ENCODE measurements at places on chromosomes 7 and 10. TPM values are rescaled to one million over a fixed set of nuclear protein-coding genes. Genes with fewer than 3 reads are reported as not detected.

GRCh38 chr10:124686707-124687376, 57.3 kb downstream of the FAM53B start:
- no peak for DNase-seq

DNA sequence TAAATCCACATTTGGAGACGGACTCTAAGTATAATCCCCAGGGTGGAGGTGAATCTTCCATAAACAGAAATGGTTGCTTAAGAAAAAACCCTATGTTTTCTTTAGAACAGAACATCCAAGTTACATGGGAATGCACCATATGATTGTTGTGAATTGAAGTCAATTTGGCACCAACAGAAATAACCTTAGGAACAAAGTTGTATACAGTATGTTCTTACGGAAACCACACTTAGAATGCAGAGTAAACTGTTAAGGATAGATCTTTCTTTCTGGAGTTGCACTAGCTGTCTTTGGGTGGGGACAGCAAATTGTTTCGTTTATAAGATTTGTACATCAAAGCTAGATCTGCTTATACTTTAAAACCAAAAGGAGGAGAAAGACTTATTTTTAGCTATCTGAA, 316.4 kb downstream of the PTEN start:
- no peak for DNase-seq

DNA sequence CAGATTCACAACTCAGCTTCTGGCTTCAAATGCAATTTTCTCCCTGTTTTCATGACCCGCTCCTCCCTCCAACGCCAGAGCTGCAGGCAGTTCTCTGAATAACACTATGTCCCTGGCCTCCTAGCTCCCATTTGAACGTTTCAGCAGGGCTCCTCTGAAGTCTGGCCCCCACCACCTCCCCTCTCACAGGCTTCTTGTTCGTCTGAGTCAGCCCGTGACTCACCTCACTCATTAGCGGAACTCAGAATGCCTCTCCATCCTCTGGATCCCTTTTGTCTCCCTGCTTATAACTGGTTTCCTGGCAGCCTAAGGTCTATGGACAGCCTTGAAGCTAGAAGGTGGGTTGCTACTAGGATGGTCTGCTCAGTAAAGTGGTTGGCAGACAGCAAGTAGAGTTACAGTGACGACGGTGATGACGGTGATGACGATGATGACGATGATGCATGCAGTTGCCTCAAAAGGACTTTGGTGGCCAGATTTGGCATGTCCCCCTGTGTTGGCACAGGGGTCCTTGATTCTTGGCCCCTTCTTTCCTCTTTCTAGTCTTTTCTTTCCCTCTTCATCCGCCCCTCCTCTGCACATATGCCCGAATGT, 83.3 kb upstream of the MKLN1 start:
- DNase-seq, result peak; percentile 44

DNA sequence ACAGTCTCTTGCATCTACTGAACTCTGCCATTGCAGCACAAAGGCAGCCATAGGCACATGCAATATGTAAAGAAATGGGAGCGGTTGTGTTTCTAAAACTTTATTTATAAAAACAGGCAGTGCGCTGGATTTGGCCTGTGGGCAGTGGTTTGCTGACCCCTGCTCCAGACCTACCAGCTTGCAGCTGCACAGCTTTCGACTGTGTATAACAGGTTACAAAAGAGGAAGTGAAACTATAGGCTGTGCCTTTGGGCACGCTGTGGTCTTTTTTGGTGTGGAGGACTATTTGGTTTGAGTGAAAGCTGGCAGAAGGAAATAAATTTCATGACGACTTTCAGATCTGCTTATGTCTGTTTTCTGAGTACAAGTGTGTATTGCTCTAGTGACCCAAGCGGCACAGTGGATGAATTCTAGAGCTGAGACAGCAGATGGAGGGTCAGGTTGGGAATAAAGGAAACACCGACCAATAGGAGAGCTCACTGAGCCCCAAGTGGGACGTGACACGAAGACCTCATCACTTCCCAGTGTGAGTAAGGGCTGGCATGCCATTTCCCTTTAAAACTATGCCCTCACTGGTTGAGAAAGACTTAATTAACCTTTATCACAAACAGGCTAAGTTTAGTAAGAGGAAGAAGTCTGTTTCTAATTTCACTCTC, 152.7 kb downstream of the ANK3 start:
- DNase-seq, result no peak

- DNase-seq, result no peak
Measured at GRCh38 chr7:140053812-140054539, 8.8 kb downstream of the PARP12 start.

- no peak for DNase-seq
Measured at GRCh38 chr10:117936566-117936965, 110.2 kb downstream of the RAB11FIP2 start.

- DNase-seq, result no peak
Measured at GRCh38 chr7:65233409-65234034, 140.1 kb upstream of the ZNF92 start.

- DNase-seq, result no peak
Measured at GRCh38 chr10:131574707-131575430, 263.3 kb upstream of the TCERG1L start.

- DNase-seq, result no peak
Measured at GRCh38 chr7:145624618-145625017, 492.0 kb upstream of the CNTNAP2 start.

- DNase-seq, result no peak
Measured at GRCh38 chr7:51198654-51199053, 118.0 kb downstream of the COBL start.

DNA sequence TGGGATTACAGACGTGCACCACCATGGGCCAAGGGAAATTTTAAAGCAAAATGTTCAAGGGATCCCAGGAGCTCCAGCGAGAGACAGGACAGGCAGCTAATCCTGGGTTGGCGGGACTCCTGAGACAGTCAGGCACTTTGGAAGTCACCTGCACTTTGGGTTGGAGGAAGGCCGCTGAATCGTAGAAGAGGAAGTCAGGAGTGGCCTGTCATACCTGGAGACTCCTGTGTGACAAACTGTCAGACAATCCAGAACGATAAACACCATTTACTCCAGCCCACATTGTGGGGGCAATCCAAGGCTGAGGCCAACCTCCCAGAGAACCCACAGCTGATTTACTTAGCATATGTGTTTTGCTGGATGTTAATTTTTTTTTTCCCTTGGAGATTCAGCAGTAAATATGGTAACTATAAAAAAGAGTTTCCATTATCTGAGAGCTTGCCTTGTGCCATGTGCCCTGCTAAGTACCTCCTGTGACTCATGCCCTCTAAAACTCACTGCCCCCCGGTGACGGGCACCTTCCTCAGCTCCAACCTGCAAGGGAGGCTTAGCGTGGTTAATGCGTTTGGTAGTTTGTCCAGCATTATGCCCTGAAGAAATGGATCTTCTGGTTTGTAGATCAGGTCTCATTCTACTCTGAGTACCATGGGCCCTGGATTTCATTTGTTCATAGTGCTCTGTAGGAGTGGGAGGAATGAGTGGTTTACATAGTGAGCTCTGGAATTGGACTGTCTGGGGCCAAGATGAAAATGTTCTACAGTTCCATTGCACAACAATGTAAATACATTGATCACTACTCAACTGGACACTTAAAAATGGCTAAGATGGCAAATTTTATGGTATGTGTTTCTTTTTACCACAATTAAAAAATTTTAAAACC, 50.9 kb downstream of the ICA1 start:
- DNase-seq, result no peak

DNA sequence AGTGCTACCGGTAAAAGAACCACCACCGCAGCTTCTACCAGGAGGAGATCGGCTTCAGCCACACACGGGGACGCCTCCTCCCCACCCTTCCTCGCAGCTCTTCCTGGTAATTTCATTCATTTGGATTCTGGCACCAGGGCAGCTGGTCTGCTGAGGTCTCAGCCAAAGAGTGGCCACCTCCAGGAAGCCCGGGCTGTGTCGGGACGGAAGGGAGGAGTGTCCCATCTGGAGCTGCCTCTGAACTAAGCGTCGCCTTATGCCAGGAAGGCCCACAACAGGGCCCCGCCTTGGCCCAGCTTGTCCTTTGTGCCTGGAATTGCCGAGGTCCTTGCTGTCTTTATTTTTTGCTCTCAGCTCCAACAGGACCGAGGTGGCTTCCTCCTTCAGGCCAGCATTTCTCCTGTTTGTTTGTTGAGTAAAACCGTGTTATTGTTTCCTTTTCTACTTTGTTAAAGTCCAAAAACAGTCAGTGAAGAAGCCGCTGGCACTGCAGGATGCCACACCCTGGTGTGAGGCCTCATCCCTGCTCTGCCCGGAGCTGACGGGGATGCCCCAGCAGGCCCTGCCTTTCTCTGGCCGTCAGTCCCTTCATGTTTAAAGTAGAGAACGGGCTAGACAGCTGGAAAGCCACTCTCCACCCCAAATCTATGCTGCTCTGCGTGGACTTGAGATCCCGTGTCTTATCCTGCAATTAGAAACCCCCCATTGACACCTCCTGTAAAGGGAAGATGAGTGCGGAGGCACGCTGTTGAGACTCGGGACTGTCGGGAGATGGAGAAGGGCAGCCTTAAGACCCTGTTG, 24.5 kb upstream of the TTYH3 start:
- DNase-seq, result peak; percentile 62

GRCh38 chr10:75904499-75905283, 473.3 kb downstream of the LRMDA start:
- DNase-seq, result no peak

DNA sequence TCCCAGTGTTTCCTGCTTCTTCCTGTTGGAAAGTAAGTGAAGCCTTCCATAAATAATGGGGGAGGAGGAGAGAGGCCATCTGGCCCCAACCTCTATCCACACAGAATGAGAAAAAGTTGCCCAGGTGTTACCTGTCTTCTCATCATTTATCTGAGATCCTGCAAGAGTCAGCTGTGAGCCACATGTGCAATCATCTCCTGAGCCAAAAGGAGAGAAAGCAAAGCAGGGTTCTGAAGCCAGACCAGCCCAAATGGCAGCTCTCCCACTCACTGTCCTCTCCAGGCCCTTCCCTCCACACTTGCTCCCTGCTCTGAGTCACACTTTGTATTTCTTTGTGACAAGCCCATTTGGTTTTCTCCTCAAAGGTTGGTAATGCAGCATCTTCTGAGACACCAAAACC, 65.9 kb downstream of the FAM204A start:
- no peak for DNase-seq

DNA sequence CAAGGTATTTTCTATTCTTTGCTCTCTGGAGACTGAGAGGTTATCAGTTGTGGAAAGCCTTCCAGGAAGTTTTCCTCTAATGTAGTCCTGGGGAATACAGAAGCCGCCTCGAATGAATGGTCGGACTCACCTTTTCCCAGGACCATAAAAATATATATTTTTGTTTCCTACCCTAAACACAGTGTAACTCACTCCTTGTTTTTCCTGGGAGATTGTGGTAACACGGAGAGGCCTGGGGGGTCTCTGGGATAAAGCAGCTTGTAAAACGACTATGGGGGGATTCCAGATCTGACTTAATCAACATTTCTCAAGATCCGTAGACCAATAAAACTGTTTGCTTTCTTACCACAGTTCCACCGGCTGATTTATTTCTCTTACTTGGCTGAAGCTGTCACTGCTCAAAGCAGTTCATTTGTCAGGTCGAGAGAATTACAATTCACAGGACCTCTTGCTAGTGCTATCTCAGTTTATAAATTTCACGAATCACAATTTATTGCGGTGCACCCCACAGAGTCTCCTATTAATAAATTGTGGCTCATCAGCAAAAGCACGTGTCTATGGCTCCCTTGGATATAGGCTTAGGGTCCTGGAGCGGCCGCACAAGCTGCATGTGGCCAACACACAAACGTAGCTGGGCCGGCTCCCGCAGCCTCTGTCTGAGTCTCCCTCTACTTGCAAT, 176.3 kb upstream of the BMPER start:
- no peak for DNase-seq

Gene MAP3K8
- 12.9 TPM for total RNA-seq

Gene MSMB
- 0.89 TPM for total RNA-seq

Gene GRID2IP
- 0.33 TPM for total RNA-seq

Gene ITGA8
- not detected for total RNA-seq

Gene CFTR
- 0.04 TPM for total RNA-seq

Gene CELF2
- 8.5 TPM for total RNA-seq

Gene UPK3B
- 0.07 TPM for total RNA-seq

Gene EBLN1
- total RNA-seq, result not detected

Gene IDI2
- not detected for total RNA-seq

Gene FOXI2
- 1.2 TPM for total RNA-seq
